Fibroblast of skin of left biceps (primary cell): ENCODE measurements at places on chromosomes 6 and 20.

DNA sequence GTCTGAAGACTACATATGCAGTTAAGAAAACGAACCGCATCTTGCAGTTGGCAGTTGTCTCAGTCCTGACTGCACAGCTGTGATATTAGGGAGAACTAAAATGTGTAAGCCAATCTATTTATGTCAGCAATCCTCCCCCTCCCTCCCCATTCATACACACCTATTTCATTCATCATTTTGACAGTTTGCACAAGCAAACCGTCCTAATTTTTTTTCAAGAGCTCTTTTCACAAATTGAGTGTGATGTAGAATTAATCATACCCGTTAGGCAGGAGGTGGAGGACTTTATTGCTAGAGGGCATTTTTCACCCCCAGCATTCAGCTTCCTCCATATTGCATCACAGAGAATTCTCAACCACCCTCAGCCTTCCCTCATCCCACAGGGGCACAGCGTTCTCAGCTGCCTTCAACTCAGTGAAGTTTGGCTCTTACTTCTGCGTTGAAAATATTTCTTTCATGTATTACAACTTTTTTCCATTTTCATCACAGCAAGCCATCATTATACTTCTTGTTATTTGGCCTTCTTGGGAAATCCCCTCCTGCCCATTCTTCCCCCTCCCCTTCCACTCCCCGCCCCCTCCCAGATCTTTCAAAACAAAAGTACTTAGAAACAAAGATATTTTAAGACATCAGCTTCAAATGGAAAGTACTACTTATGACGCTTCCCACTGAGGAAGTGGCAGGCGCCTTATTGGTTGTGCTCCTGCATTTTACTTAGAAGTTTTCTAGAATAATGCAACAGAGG is 37.5 kb downstream of the NOX3 start:
- DNase-seq, result peak; percentile 40

- no peak for DNase-seq
Observed at GRCh38 chr20:18638768-18639167, 50.9 kb downstream of the DTD1 start.

DNA sequence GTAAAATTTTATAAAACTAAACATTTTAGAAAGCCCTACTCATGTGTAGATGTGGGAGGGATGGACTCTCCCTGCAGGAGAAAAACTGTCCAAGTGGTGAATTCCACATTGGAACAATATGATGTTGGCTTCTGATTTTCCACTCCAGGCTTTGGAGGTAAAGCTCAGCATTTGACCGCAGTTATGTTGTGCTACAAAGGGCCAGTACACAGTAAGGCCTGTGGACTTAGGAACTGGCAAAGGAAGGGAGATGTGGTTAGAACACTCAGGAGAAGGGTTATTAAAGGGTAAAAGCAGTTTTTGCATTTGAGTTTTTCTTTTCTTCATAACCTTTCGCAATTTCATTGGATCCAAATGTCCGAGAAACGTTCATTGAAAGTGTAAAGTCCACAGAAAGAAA is 150.3 kb upstream of the SASH1 start:
- DNase-seq, result peak; percentile 48

GRCh38 chr6:14141351-14142062 is 23.9 kb downstream of the CD83 start:
- DNase-seq, result no peak

DNA sequence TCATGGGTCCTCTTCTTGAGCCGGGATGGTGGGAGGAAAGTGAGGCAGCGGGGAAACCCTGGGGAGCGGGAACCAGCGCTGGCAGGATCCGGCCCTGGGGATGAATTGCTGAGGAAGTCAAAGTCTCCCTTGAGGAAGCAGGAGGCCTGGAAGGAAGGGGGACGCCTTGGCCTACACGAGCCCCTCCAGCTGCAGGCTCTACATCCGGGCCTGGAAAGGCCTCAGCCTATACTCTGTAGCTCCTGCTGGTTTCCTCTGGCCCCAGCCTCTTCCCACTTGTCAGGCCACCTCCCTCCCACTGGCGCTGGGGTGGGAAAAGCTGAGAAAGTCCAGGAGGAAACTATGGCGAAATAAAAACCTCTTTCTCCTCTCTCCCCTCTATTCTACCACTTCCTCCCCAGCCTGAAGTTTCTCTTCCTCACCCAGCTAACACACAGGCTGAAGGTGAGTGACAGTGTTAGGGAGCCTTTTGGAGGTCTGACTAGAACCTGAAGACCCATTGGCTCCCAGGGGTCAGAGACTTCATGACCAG is 14.9 kb downstream of the TREML2 start:
- no peak for DNase-seq

- DNase-seq, result no peak
Observed at GRCh38 chr6:169082093-169082492, 171.6 kb downstream of the THBS2 start.

DNA sequence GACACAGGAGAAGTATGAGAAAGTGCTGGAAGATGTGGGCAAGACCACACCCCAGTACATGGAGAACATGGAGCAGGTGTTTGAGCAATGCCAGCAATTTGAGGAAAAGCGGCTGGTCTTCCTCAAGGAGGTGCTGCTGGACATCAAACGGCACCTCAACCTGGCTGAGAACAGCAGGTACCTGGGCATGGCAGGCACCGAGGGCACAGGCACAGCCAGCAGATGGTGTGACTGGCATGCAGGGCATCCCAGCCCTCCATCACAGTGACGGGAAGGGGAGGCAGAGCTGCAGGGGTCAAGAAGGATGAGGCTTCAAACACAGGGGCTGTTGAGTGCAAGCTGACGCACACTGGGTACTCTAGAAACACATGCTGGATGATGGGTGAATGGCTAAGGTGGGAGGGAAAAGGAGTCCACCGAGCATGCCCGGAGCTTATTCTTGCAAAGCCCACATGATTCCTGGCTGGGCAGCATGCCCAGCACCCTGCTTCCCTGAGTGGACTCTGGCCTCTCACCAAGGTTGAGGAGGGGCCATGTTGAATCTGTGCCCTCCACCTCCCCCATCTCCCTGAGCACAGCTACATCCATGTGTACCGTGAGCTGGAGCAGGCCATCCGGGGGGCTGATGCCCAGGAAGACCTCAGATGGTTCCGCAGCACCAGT is 26.3 kb downstream of the SPDEF start:
- DNase-seq, result no peak

DNA sequence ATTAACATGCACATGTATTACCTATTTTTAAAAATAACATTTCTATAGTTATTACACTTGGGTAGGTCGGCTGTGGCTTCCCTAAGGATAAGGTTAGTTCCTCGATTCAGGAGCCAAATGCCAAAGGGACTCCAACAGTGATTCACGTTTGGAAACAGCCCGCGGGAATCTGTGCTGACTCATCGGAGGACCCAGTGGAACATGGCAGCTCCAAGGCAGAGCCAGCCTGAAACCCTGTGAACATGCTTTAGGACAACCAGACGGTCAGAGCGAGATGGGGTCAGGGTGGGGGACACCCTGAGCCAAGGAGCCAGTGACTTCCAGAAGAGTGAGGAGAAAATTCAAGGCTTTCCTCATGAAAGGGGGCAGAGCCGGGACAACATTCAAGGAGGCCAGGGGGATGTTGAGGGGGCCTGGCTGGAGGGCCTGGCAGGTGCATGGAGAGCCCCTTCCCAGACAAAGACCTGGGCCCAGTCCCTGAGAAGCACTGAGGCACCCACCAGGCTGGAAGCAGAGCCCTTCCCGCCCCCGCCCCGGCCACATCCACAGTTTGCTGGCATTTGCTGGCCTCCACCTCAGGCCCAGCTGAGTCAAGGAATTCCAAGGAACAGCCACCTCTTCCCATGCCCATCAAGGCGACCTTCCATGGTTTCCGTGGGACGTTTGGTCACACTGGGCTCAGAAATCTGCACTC is 133.2 kb downstream of the SNX5 start:
- peak; percentile 19 for DNase-seq

GRCh38 chr20:49990271-49990720 is 7.5 kb downstream of the SNAI1 start:
- DNase-seq, result no peak

GRCh38 chr6:34813028-34813713 is 21.3 kb downstream of the BLTP3A start:
- DNase-seq, result no peak

DNA sequence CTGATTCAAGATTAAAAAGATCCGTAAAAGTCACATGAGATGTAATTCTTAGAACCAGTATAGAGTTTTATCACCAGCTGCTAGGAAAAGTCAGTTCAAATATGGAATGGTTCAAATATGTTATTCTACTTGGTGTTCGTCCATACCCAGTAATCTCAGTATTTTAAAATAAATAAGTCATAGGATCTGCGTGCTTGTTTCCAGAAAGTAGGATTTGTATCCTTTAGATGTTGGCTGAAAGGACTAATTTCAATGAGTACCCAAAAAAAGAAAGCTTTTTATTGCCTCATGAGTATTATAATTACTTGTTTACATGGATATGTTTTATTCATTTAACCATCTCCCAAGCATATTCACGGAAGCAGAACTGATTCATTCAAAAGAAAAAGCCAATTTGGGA is 12.2 kb downstream of the TPD52L1 start:
- DNase-seq, result no peak

DNA sequence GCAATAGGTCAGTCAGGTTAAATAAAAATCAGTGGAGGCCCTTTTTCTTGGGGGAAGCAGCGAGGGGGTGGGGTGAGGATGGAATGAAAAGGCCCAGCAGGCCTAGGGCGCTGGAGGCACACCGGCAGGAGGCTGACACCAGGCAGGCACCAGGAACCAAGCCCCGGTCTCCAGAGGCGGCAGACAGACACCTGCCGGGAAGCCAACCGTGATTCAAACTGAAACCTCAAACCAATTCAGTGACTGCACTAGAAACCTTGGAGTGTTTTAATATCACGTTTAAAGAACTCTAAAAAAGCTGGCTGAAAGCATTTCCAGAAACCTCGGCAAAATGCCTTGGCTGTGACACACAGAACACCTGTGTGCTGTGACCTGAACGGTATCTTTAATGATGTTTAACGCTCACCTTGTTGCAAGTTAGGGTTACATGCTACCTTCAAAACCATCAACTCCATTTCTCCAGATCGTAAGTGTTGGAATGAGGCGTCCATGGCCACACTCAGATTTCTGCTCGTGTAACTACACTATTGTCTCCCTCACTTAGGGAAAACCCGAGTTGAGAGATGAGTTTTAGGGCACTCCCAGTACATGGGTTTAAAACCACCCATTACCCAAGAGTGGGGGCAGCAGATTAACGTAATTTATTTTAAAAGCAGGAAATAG is 27.2 kb downstream of the DIDO1 start:
- no peak for DNase-seq

DNA sequence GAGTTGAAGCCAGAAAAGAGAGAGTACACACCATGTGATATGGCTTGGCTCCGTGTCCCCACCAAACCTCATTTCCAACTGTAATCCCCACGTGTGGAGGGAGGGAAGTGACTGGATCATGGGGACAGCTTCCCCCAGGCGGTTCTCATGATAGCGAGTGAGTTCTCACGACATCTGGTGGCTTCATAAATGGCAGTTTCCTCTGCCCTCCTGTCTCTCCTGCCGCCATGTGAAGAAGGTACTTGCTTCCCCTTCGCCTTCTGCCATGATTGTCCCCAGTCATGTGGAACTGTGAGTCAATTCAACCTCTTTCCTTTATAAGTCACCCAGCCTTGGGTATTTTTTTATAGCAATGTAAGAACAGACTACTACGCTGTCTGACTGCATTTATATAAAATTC is 40.3 kb downstream of the TAF4 start:
- no peak for DNase-seq

DNA sequence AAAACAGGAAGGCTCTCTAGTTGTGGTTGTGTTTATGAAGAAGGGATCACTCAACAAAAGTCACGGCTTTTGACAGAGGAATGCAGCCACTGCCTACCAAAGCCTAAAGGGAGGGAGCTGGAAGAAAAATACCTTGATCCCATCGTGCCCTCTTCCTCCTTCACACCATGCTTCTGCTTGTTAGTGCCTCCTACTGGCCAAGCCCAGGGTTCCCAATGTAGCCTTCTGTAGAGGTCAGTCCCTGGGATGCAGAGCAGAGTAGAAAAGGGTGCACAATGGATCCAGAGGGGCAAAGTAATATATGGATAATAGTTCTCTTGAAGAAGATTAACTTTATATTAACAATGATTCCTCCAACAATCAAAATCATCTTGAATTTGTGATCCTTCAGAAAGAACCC is 293.5 kb upstream of the FERMT1 start:
- DNase-seq, result no peak

- DNase-seq, result no peak
Observed at GRCh38 chr20:62401331-62401779, 5.7 kb downstream of the CABLES2 start.

DNA sequence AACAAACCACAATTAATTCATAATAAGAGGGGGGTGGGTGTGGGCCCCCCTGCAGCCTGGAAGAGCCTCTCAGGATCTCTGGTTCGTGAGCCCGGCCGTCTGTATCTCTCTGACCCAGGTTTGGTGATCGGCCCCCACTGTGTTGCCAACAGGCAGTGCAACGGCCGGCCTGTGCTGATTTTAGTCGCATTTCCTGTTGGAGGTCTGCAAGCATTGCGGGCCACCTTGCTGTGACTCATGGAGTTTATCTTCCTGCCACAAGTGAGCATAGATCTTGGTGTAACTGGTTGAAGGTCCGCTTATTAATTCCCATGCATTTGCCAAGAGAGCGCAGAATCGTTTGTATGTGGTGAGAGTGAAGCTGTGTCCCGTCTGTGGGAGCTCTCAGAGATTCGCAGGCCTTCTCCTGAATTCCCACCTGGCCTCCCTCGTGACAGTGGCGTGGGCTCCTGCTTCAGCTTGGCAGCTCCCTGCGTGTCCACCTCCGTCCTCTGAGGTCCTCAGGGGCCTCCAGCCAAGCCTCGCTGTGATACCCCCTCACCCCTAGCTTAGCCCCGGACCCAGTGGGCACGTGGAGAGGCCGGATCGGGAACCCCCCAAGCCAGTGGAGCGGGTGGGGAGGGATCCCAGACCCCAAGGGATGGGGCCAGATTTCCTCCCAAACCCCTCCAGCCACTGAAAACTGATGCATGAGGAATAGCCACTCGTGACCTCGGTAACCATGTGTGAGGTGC is 269.8 kb downstream of the CDH4 start:
- DNase-seq, result no peak

DNA sequence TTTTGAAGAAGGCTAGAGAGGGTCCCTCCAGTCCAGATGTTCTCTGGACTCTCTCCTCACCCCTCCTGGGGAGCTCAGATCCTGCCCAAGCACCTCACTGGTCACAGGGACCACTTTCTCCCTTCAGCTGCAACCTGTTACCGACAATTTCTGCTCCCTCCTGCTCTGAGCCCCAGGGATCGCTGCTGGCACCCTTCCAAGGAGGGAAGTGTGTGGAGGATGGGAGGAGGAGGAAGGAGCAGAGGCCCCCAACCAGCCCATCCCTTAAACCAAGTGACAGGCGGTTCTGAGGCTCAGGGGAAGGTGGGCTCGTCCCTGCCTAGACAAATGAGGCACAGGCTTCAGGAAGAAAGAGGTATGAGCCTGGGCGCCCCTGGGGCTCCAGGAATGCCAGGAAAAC is 13.9 kb downstream of the PMEPA1 start:
- no peak for DNase-seq
